Stimulated activated CD8-positive, alpha-beta memory T cell treated with anti-CD3 and anti-CD28 coated beads, Interleukin-4, amount 100 ng/mL, for 4 hours (primary cell): ENCODE measurements at places on chromosomes 1 and 21.

GRCh38 chr1:222286011-222286410 lies 261.9 kb downstream of the HHIPL2 start:
- no peak for DNase-seq

- DNase-seq, result no peak
These were observed 161.5 kb downstream of the GRIK3 start for GRCh38 chr1:36872858-36873257.

DNA sequence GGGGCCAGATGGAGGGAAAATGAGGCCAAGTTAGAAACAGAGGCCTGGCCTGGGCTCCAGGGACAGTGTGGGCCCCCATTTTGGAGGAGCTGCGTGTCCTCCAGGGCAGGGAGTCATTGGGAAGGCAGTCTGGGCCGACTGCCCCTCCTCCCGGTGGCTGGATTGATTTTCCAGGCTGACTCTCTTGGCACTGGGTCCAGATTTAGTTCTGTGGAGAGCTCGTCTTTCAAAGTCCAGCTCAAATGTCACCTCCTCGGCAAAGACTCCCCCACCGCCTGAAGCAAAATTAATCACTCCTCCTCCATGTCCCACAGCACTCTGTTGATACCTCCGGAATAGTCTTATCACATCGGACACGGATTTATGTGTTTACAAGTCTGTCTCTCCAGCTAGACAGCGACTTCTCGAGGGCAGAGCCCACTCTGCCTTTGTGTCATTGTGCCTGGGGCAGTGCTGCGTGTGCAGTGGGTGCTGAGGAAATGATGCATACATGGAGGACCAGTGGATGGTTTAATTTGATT lies 175.1 kb downstream of the CAMTA1 start:
- DNase-seq, result no peak

GRCh38 chr1:101506541-101507164 lies 269.8 kb downstream of the S1PR1 start:
- no peak for DNase-seq

DNA sequence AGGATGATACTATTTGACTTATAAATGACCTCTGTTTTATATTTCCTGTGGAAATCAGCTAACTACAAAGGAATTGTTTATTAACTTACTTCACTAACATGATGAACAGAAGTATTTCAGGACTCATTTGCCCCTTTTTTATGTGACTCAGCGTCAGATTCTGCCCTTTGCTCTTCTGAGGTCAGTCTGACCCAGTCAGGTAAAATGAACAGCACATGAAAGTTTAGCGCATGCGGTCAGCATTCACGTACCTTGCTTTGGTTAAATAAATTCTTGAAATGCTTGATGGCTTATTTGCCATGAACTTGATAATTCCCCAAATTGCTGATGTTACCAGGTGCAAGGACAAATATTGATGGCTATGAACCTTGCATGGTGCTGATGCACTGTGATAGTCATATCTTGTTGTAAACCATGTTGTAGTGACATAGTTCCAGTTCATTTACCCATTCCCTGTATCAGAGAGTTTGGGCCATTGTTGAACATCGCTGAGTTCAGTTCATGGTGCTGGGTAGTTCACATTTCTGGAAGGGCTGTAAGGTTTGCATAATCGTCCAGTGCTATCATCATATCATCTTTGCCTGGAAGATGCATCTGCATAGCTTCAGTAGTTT lies 133.4 kb downstream of the NFIA start:
- DNase-seq, result no peak

- DNase-seq, result no peak
These were observed 1.2 kb upstream of the ANGPTL7 start for GRCh38 chr1:11187931-11188330.

GRCh38 chr1:226609836-226610455 lies 61.4 kb downstream of the STUM start:
- DNase-seq, result no peak

DNA sequence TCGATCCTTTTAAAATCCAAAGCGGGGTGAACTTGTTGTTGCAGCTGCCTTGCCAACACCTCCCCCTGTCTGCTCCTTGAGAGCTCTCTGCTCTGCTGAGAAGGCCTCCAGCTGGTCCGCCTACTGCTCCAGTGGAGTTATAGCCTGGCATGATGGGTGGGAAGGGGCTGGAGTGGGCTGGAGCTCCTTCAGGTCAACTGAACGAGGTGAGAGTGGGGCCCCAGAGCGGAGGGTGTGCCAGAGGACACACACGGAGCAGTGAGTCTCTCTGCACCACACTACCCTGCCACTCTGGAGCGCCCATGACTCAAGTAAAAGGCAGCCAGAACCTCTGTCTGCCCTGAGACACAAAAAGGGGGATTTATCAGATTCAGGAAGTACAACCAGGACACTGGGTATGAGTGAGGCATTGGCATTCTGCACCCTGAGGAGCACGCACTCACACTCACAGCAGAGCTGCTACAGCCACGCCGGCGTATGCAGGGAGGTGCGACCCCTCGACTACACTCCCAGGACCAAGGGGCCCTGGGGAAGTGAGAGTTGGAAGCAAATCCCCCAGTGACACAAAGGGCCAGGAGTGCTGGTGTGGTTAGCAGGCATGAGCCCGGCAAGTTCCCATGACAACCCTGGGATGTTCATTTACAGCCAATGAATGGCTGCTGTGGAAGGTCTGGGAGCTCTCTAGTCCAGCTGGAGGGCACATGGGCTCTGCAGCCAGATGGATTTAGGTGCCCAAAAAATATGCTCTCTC lies 28.0 kb upstream of the EVA1B start:
- DNase-seq, result no peak

DNA sequence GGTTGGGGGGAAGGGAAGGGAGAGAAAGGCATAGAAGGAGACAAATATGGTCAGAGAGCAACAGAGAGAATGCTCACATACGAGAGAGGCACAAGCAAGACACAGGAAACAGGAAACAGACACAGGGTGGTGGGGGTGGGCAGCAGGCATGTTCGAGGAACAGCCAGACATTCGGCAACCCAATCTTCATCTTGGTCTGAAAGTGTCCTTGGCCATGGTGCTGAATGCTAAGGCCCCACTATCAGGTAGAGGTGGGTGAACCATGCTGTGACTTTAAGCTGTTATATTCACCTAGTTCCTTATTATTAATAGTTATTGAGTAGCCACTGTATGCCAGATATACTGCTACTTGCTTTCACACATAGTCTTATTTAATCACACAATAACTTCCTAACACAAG lies 109.2 kb downstream of the DDX20 start:
- DNase-seq, result no peak

GRCh38 chr1:3093898-3094626 lies 25.1 kb downstream of the PRDM16 start:
- no peak for DNase-seq

DNA sequence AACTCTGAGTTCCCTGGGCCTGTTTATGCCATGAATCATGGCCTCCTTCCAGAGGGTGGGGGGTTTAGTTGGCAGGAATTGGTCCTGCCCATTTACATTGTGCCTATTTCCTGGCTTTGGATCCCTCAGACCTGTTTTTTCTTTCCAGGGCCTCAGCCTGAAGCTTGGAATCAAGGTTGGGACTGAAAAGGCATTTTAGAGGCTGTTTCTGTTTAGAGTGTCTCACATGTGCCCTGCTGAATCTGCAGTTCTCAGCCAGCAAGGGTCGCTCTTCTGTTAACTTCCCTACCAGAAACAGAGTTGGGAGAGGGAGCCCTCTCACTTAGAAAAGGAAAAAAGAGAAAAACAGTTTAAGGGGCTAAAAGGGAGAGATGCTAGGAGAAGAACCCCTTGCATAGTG lies 191.1 kb downstream of the PTPRC start:
- no peak for DNase-seq

DNA sequence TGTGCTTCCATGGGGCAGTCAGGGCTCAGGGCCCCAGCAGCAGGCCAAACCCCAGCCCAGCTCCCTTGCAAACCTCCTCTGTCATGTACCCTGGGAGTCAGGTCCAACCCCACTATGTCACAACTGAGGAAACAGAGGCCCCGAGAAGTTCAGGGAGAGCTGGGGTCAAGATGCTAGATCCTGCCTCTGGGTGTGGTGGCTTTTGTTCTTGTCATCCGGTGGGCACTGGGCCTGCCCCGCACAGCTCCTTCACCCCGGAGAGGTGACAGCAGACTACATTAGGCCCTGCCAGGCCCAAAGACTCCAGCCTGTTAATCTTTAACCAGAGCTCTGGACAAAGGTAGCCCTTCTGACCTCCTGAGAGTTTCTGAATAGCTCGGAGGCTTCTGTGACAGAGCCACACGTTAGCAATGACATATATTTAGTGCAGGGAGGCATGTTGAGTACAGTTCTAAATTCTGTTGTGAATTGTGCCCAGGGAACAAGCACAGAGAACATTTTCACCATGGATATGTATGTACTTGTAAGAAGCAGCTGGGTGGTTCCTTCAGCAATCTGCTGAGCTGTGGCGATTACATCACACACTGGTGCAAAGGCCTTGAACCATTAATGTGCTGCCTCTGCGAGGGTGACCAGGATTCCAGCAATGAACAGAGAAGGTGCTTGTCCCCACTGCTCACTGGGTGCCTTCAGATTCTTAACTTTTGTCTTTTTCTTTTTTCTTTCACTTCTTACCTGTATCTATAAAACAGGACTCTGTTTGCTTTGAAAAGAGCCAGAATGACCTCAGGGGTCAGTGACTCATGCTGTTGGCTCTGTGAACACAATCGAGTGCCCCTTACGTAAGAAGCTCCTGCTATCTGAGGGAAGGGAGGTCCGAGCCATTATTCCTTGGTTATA lies 102.8 kb downstream of the RHOU start:
- no peak for DNase-seq

- DNase-seq, result no peak
These were observed 28.5 kb upstream of the PTGS2 start for GRCh38 chr1:186708694-186709097.

GRCh38 chr21:44370027-44370735 lies 16.8 kb downstream of the TRPM2 start:
- no peak for DNase-seq

DNA sequence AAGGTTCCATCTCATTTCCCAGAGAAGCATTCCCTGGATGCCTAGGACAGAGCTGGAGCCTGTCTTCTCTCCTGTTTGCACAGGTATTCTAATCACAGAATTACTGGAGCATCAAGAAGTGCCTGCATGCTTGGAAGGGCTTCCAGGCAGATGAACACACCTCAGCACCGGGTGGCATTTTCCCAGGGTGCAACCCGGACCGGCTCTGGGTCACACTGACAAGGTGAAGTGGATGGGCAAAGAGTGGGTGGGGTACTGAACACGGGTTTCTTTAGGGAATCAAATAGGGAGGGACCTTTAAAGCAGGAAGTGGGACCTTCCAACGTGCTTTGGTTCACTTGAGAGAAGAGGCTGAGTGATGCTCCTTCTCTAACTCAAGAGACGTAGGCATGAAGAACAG lies 7.1 kb upstream of the PEF1 start:
- DNase-seq, result no peak

GRCh38 chr1:228373004-228373680 lies 33.5 kb downstream of the TRIM11 start:
- no peak for DNase-seq

GRCh38 chr1:11804666-11805421 lies 920 bp downstream of the MTHFR start:
- no peak for DNase-seq

DNA sequence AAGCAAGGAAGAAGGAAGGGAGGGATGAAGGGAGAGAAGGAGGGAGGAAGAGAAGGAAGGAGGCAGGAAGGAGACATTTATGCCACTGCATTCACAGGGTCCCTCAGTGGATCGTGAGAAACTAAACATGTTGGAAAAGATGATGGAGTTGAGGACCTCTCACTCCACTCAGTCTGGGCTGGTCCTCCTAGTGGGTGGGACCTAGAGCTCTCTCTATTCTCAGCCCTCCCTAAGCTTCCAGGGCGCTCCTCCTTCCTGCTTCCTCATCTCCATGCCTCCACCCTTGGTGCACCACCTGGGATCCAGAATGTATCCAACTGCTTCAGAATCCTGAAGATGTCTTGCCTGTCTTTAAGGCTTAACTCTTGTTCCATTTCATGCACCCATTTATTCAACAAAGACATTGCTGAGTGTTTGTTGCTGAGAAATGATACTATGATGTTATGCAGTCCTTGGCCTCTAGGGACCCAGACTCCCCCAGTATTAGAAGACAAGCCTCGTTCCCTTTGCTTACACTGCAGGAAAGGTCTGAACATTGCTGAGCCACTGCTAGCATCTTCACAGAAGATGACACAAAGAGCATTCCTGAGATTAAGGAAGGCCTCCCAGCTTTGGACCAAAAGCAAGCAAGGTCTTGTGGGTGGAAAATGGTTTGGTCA lies 88.5 kb downstream of the BEND5 start:
- DNase-seq, result no peak

GRCh38 chr1:203702130-203702577 lies 62.8 kb upstream of the LAX1 start:
- DNase-seq, result peak; percentile 25

- no peak for DNase-seq
These were observed 29.2 kb downstream of the POFUT2 start for GRCh38 chr21:45258466-45258865.

DNA sequence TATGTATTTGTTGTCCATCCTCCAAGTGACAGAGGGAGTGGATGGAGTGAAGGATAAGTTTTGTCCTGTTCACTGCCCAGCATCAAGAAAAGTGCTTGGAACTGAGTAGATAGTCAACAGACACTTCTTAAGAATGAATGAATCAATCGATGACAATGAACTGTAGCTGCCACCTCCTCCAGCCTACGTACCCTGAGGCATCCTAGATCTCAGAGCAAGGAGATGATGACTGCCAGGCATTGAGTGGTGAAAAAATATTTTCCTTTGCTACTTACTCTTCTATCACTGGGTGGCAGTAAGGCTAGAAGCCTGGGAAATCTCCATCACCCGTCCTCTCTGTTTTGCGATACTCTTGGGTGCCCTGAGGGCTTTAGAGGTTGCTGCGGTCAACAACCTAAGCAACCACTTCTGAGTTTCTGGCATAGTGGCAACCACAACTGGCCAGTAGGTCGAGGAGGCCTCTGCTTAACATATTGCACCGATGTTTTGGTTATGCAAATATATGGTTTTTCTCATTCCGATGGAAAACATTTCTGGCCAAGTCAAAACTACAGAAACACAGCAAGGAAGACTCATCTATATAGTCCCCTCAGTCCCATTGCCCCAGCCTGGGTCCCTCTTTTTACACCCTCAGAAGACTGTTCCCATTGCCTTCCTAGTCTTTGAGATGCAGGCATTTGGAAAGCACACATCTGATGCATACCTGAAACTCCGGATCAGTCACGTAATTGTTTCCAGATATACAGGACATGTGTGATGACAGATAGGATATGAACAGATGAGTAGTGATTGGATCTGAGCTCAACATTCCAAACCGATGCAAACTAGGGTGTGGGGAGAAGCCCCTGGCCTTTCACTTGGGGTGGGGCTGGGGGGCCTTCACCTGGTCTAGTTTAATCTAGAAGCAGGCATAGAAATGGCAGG lies 136.8 kb downstream of the RUNX1 start:
- no peak for DNase-seq
